Stimulated activated CD4-positive, alpha-beta T cell treated with anti-CD3 and anti-CD28 coated beads, Interleukin-1b, Interleukin-23, amount 100 ng/mL, for 48 hours (primary cell): ENCODE measurements at places on chromosomes 16 and 17.

GRCh38 chr17:64038331-64039105 lies 18.1 kb upstream of the ICAM2 start:
- no peak for DNase-seq

DNA sequence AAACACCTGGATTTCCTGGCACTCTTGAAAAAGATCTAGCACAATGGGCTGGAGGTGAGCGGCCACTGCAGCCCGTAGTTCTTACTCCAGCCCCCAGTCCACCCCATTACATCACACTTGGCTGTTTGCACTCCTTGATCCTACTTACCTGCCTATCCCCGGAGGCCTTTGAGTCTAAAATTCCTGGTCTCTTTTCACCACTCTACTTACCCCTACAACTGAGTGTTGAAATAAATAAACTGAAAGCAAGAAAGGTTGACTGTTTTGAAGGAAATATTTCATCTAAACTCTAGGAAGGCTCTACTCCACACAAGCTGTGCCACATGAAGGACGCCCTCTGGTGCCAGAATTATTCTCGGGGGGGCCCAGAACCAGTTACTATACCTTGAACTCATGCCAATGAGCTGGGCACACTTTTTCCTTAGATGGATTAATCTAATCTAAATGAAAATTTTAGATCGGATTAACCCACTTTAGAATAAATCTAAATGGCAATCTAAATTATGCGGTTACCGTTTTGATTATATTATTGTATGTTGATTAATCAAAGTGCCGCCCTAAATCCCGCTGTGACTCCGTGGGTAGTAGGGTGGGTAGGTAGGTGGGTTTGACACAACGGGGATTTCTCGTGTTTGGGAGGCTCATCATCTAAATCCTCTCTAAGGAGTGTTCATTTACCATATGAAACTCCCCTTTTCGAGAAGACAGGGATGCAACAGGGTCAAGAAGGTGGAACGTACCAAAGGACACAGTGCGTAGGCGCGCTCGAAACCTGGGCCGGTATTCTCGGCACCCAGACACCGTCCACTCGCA lies 651 bp upstream of the EIF1 start:
- peak; percentile 58 for DNase-seq

DNA sequence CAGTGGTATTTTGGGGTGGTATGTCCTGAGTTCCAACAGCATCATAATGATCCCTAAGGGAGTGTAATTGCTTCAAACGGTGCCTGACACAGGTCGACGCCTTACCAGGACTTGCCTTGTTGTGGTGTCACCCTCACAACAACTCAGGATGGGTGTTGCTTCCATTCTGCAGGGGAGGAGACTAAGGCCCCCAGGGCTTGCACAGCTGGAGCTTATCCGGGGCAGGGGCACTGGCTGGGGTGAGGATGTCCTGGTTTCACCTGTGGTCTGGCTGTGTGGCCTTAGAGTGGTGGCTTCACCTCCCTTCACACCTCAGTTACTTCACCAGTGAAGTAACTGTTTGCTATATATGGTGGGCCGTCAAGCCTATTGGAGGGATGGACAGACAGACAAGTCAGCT lies 23.3 kb downstream of the LLGL2 start:
- no peak for DNase-seq

DNA sequence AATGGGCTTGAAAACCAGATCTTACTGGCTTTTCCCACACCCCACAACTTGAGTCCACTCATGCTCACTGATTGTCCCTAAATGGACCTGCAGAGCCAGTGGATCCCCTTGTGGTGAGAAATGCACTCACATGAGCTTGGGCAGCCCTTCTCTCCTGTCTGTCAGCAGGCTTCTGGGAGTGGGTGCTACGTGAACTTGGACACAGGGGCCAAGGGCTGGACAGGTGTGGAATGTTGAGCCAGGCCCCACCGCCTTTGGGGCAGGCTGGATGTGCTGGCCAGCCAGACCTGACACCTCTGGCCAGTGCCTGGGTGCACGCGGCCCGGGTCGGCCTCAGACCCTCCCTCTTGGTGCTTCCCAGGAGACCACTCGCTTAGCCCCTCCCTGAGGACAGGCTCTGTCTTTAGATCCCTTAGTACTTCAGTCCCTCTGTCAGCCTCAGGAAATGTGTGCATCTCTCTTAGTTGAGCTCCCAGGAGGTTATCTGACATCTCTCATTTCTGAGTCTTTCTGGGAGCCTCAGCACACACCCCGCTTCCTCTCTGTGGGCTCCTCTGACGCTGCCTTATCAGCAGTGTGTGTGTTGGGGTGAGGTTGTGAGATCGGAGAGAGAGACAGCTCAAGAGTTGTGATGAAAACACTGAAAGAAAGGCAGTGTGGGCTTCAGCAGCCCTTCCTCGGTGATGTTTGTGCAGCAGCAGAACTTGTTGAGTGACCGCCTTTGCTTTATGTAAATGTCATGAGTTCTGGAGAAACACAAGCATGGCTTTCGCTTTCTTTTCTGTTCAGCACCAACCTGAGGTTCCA lies 117.0 kb downstream of the RAB11FIP4 start:
- peak; percentile 68 for DNase-seq

- DNase-seq = no peak
These were observed 9.6 kb upstream of the AKAP10 start for GRCh38 chr17:19986941-19987861.

- no peak for DNase-seq
These were observed 10.9 kb upstream of the ZFP90 start for GRCh38 chr16:68528233-68528632.
